Liver (tissue), 10 donors: ENCODE measurements at places on chromosomes 5 and 9. TPM values are rescaled to one million over a fixed set of nuclear protein-coding genes. Genes with fewer than 3 reads are reported as not detected.
A peak's percentile ranks its signal among the peaks of the same experiment; 100 is the strongest.

DNA sequence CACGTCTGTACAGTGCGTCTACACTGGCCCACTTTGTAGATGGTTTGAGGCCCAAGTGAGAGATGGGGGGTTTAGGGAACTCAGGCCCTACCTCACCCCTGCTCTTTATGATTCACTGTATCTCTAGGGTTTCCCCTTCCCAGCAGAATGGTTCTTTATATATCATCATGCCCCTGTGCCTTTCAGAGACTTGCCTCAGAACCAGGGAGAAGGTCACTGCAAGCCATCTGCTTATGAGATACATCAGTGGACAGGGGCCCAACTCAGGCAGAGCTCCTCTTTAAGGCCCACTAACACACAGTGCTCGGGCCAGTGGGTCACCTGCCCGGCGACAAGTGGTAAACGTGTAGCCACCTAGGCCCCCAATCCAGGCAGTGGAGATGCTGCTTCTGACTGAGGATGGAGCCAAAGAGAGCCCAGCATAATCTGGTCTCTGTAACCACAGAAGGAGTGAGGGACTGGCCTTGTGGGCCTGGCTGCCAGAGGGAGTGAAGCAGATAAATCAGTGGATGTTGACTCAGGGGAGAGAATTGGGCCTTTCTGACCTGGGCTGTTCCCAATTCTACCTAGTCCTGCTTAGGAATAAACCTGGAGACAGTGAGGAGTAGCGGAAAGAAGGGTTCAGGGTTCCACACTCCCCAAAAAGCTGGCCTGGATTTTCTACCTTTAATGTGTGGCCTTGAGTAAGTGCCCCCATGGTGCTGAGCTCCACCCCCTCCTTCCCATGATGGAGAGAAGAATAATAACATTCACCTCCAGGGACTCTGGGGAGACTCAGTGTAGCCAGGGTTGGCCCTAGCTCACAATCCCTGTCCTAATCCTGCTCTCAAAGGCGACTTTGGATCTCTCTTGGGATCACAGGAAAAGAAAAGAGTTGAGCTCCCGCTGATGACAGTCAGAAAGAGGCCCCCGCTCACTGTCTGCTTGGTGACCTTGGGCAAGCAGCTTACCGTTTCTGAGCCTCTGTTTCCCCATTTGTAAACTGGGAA, 2.8 kb upstream of the DUSP1 start:
- peak; percentile 54 for DNase-seq

GRCh38 chr5:131436081-131436480, 172.2 kb downstream of the CDC42SE2 start:
- DNase-seq, result no peak

- no peak for DNase-seq
These were observed 9.4 kb downstream of the BTNL8 start for GRCh38 chr5:180908400-180908799.

The NAIP gene
- 15.3 TPM for total RNA-seq

GRCh38 chr5:1771149-1772065, 28.2 kb downstream of the MRPL36 start:
- DNase-seq, result no peak

DNA sequence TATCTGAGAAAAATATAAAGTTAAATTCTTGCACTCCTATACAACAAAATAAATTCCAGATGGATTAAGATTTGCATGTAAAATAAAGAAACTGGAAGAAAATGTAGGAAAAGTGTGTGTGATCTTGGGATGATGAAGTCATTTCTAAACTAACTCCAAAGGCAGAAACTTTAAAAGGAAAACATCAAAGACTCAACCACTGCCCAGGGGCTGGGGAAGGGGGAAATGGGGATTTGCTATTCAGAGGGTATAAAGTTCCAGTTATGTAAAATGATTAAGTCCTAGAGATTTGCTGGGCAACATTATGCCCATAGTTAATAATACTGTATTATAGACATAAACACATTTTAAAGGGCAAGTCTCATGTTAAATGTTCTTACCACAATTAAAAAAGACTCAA, 254.5 kb downstream of the DEPDC1B start:
- no peak for DNase-seq

DNA sequence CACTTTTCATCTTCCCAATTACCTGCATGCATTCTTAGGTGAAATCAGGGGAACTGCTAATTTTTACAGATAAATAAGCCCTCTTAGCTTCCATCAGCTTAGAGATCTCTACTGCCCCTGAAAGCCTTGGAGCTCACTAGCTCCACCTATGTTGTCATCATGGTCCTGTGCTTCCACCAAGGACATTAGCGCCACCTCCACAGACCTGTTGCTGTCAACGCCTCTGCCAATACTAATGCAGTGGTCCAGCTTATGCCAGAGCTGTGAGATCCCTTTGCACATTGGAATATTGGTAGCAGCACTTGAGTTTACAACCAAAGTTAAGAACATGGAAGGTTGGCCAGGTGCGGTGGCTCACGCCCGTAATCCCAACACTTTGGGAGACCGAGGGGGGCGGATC, 7.7 kb upstream of the SHISAL2B start:
- no peak for DNase-seq
